T-helper 17 cell (primary cell): ENCODE measurements at places on chromosomes 11 and 22.

- peak; percentile 29 for DNase-seq
Observed at GRCh38 chr11:73184953-73185671, 33.0 kb upstream of the P2RY2 start.

GRCh38 chr11:11451501-11452005, 98.5 kb upstream of the CSNK2A3 start:
- DNase-seq = no peak

- DNase-seq = no peak
Observed at GRCh38 chr11:10122326-10123197, 171.5 kb downstream of the SBF2 start.

DNA sequence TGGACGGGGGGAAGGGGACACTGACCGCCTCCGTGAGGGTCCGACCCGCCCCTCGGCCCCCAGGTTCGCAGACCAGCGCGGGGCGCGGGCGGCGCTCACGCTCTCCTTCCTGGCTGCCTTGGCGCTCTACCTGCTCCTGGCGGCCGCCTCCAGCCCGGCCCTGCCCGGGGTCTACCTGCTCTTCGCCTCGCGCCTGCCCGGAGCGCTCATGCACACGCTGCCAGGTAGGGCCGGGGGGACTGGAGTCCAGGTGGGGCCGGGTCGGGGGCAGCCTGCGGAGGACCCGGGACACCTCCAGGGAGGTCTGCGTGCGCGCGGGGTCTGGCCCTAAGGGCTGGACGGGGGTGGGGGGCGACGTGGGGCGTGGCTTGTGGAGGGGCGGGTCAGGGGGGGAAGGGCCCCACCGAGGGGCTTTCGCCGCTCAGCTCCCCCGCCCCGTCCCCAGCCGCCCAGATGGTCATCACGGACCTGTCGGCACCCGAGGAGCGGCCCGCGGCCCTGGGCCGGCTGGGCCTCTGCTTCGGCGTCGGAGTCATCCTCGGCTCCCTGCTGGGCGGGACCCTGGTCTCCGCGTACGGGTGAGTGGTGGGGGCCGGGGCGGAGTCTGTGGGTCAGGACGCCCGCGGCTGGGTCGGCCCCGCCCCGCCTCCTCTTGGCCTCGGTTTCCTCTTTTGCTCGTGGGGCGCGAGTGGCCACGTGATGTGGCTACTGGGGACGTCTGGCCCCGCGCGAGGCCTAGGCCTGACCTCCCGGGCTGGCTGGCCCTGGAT, 19.9 kb downstream of the PHLDA2 start:
- no peak for DNase-seq
